ENCODE measurements at places on chromosomes 3 and 15.

DNA sequence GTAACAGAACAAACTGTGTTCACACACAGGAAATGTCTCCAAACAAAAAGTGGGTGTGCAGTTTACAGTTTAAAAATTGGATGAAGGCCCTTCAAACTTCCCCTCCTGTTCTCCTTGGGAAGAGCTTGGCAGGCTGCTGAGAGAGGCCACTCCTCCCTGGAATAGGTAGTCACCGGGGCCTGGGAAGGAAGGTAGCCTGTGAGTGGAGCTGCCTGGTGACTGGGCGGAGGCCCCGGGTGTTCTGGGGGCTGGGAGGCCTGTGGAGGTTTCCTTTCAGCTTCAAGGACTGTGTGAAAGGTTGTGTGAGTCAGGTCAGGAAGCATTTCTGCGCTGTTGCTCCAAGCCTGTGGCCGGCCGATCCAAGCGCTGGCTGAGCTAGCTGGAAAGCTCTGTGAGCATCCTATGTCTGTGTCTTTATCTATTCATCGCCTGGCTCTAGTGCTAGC is 14.1 kb downstream of the SLCO3A1 start:
- peak; percentile 73 for DNase-seq

DNA sequence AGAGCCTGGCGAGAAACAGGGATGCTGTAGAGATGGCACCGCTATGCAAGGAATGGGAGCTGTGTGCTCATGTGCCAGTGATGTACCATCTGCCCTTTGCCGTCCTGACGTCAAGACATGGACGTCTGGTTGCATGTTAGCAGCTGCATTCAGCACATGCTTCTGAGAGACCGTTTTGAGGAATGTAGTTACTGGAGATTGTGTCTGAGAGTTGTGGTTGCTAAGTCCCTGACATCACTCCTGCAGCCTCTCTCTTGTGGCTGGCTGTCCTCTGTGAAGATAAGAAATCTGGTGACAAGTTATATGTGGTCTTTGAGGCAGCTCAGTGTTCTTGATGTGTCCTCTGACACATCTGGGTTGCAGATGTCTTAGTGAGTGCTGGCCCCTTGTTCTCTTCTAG is 165.1 kb downstream of the APBA2 start:
- DNase-seq, result no peak

DNA sequence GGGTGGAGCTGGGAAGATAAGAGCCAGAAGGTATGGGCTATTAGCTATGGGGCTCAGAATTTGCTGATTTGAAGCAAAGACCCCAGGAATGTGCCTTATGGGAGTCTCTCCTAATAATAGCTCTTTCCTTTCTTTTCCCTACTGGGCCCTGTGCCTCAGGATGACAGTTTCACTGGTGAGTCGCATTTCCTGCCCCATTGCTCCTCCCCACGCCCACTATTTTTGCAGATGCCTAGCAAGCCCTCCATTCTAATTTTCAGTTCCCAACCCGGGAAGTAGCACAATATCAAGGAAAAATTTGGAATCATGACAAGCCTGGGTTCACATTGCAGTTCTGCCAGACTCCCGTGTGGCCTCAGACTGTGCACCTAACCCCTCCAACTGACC is 583 bp downstream of the IL17RE start:
- no peak for DNase-seq

DNA sequence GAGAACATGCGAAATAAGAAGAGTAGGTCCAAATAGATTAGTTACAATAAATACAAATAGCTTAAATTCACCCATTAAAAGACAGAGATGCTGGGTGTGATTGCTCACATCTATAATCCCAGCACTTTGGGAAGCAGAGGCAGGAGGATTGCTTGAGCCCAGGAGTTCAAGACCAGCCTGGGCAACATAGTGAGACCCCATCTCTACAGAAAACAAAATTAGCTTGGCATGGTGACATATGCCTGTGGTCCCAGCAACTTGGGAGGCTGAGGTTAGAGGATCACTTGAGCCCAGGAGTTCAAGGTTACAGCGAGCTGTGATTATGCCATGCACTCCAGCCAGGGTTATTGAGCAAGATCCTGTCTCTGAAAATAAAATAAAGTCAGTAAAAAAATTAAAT is 109.1 kb upstream of the WNT5A start:
- no peak for DNase-seq

DNA sequence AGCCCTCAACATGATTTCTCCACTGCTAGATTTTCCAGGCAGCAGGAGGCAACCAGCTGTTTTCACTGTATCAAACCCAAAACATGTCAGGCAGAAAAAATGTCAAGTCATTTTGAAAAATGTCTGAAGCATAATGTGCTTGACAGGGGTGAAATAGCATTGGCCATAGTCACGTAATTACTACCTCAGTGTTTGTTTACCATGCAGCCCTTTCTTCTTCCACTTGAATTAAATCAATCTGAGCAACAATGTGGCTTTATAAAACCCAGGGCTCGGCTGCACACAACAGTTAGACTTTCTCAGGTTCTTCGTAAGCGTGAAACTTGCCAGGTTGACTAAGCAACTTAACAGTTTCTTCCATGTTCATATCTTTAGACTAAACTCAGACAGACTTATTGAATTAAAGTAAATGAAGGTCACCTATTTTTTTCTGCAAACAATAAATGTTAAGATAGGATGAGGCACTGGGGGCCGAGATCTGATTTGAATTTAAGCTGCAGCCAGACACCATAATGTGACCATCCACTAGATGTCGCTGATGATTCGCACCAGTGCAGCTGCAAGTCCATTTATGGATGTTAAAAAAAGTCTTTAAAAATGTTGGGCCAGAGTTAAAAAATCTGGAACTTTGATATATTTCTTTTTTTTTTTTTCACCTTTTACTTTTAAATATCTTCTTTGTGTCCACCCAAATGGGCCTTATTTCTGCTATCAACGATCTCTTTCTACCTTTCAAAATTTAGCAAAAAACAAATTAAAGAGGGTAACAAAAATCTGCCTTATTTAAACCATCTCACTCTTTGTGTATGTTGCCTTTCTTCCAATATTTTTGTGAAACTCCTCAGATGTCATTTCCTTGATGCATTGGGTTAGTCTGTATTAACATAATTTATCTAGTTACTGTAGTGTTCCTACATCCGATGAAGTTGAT is 305.9 kb downstream of the CACNA2D3 start:
- peak; percentile 33 for DNase-seq

DNA sequence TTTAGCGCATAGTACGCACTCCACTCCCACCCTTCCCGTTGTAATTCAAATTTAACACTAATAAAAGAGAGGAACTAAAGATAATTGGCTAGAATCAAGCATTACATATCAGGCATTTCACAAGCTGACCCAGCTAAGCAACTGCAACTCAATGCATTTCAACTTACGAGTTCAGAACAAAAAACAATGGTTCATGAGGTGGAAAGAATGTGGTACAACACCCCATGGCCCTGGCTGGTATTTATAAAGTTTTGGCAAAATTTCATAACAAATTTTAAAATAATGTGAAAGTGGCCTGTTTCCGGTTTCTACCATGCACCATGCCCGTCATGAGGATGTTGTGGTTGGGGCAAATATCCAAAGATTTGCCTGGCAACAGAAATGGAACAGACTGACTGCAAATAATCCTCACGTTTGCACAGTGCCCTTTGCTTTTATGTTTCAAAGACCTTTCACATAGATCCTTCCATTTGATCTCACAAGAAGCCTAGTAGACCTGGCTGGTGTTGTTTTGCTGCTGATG is 455.3 kb upstream of the NR2F2 start:
- no peak for DNase-seq

DNA sequence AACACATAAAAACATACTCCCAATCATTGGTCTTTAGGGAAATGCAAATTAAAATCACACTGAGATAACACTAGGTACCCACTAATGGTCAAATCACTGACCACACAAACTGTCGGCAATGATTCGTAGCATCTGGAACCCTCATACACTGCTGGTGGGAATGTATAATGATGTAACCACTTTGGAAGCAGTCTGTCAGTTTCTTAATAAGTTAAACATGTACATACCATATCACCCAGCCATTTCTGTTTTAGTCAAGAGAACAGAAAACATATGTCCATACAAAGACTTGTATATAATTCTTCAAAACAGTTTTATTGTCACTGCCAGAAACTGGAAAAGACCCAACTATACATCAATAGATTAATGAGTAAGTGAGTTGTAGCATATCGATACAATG is 63.3 kb upstream of the LRRC3B start:
- no peak for DNase-seq

DNA sequence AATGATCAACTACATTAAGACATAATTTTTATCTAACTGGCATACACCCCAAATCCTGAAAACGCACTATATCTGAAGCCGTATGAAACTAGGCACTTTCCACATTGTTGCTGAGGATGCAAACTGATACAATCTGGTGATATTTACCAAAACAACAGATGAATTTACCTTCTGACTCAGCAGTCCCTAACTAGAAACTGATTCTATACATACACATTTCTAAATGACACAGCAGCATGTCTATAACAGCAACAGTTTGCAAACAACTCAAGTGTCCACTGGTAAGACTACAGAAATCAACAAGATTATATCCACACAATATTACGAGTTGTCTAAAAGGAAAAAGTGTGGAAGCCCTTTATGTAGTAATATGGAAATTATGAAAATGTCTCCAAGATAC is 22.9 kb downstream of the SECISBP2L start:
- DNase-seq, result no peak

DNA sequence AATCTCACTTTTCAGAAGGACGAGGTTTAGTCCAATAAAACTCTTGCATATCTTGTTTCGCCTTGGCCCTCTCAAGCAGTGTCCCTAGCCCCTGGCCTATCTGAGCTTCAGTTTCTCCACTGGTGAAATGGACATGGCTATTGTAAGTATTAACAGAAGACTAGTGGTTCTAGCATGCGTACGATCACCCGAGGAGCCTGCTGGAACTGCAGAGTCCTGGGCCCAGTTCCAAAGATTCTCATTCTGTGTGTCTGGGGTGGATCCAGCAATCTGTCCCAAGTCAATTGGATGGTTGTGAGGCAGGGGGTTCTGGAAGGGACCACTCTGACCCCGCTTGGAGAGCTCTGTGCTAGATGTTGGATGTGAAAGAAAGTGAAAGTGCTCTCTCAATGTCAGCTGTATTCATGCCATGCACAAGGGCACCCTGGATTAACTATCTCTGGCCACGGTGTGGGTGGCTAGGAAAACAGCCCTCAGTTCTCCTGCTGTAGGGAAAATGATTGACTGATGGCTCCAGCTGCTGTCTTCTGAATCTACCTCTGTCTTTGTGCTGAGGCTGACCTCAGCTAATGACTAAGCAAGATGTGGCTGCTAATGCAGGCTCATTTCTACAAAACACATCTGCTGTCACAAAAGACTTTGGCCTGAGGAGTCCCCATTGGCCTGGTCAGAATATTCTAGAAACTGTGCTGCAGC is 1.9 kb upstream of the PLA1A start:
- DNase-seq, result no peak

- no peak for DNase-seq
These were observed 17.3 kb downstream of the MTMR10 start for GRCh38 chr15:30974112-30974511.

DNA sequence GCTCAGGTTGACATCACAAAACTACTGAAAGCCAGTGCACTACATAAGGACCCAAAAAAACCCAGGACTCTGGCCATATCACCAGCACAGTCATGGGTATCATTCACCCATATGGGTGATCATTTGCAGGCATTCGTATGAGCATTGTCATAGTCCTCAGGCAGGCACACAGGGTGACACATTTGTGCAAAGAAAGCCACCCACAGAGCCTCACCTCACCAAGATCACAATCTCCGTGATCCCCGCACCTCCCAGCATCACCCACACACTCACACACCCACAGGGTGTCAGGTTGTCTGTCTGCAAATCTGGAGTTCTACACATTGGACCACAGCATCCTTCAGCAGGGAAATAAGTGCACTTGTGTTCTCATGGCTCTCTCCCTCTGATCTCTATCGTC is 166.0 kb upstream of the LPP start:
- no peak for DNase-seq

- DNase-seq, result no peak
These were observed 128.8 kb downstream of the SV2B start for GRCh38 chr15:91228890-91229289.

DNA sequence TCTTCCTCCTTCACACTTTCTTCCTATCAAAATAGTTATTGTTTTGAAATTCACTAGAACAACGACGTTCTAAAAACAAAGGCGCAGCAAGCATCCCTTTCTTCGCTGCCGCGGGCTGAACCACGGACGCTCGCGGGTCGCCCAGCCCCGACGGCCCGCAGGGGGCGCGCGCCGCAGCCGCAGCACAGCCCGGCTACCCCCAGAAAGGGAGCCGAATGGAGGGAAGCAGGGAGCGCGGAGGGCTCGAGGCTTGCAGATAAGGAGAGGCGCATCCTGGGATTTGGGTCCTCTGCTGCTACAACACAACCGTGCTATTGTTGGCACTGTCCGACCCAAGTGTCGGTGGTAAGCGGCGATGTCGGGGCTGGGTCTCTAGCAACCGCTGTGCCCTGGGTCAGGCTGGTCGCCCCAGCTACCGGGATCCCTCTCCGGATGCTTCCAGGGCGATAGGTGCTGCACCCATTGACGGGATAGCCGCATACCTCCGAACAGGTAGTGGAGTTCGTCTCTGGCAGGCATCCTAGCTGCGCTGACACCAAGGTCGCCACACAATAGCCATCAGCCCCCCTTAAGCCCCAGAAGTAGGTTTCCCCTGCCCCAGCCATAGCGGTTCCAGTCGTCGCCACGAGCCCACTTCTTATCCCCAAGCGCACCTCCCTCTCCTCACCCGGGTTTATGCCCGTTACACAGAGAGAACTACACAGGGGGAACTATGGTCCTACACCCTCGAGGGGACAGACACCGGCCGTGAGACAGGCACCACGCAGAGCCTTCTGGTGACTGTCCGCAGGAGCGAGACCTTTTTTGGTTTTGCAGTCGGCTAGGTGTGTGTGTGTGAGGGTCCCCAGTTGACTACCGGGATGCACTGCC is 6.0 kb downstream of the ONECUT1 start:
- no peak for DNase-seq

DNA sequence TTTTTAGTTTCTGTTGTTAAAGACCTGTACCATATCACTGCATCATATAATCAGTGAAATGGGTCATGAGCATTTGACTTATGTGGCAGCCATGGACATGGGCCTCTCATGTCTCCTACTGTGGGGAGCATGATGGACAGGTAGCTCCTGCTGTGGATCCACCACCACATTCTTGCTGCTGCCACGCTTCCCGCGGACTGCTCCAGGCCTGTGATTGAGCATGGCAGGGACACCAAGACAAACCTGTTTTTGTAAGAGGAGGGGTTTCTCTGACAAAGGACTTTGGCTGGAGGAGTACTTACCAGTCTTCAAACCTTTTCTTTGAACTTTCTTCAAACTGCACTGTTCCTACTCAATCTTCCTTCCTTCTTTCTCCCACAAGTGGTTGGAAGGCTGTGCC is 17.9 kb upstream of the P2RY14 start:
- no peak for DNase-seq

- no peak for DNase-seq
These were observed 19.3 kb downstream of the CCDC12 start for GRCh38 chr3:46957092-46957820.

GRCh38 chr3:9718118-9718517 is 13.4 kb upstream of the BRPF1 start:
- no peak for DNase-seq

- peak; percentile 56 for DNase-seq
These were observed 129.8 kb downstream of the NSMCE3 start for GRCh38 chr15:29139540-29140459.

- no peak for DNase-seq
These were observed 135.9 kb downstream of the FEZF2 start for GRCh38 chr3:62237286-62237948.

- peak; percentile 29 for DNase-seq
These were observed 382.1 kb downstream of the GAP43 start for GRCh38 chr3:116005404-116005803.
